Stimulated activated CD4-positive, alpha-beta T cell treated with anti-CD3 and anti-CD28 coated beads, Interleukin-12 subunit alpha, Interleukin-12 subunit beta, amount 100 ng/mL, for 48 hours (primary cell): ENCODE measurements at places on chromosomes 5 and 9.

GRCh38 chr9:93192721-93193387 lies 8.9 kb downstream of the WNK2 start:
- DNase-seq = no peak

DNA sequence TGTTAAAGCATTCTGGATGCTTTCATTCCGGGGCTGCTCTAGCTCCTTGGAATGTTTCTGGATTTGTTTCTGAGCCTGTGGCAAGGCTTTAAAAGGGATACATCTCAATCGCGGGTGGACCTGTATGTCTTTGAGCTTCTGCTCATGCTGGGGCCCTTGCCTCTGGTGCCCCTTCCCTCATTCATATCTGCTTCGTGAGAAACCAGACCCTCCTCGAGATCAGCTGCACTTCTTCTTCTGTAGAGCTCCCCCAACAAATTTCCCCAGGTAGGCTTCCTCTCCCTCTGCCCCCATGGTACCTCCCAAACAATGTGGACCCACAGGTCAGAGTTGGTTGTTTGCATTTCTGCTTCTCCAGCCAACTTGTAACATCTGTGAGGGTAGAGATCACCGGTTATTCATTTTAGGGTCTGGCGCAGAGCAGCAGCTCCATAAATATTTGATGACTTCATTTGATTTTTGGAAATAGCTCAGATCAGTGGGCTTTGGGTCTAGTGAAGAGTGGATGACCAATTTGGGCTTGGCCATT lies 6.6 kb downstream of the ZNF618 start:
- no peak for DNase-seq

- DNase-seq = no peak
These were observed 588 bp upstream of the PLPP1 start for GRCh38 chr5:55535199-55535905.

- no peak for DNase-seq
These were observed 114.5 kb downstream of the RPS23 start for GRCh38 chr5:82163452-82164175.

GRCh38 chr5:147751156-147751830 lies 31.2 kb downstream of the JAKMIP2 start:
- DNase-seq = no peak

- DNase-seq = no peak
These were observed 266.6 kb downstream of the CD180 start for GRCh38 chr5:66929995-66930394.

DNA sequence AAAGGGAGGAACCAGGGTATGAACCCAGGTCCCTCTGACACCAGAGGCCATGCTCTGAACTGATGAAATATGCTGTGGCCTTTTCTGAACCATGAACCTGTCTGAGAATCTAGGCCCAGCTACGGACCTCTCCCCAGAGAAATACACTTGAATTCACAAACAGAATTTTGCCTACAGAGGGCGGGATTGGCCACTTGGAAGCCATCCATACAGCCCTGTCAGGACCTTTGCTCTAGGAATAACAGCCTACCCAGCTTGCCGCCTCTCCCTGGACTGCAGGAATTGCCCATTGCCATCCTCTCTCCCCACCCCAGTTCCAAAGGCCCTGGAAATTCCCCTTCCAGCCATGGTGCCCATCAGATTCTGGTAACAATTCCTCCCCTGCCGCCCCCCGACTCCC lies 26.6 kb downstream of the MORN5 start:
- DNase-seq = no peak
